CD8-positive, alpha-beta T cell (primary cell): ENCODE measurements at places on chromosomes 6 and 20.

DNA sequence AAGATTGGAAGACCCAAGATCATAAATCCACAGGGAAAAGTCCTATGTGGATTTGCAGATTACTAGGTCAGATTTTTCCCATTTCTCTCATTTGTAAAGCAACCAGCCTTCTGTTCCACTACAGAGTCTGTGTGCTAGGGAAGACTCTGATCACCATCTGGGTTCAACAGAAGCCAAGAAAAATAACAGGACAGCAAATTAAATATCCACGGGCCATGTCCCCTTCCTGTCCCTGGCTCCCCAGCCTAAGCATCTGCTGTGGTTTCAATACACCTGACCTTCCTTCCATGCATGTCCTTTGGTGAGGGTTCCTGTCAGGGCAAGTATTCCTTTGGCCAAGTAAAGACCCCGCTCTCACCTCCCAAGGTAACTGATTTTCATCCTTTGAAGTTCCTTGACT lies 558.8 kb downstream of the KIF16B start:
- no peak for DNase-seq

- DNase-seq, result no peak
Measured at GRCh38 chr6:107877968-107878367, 53.9 kb upstream of the SCML4 start.

GRCh38 chr20:41854765-41855164 lies 236.6 kb upstream of the CHD6 start:
- no peak for DNase-seq

DNA sequence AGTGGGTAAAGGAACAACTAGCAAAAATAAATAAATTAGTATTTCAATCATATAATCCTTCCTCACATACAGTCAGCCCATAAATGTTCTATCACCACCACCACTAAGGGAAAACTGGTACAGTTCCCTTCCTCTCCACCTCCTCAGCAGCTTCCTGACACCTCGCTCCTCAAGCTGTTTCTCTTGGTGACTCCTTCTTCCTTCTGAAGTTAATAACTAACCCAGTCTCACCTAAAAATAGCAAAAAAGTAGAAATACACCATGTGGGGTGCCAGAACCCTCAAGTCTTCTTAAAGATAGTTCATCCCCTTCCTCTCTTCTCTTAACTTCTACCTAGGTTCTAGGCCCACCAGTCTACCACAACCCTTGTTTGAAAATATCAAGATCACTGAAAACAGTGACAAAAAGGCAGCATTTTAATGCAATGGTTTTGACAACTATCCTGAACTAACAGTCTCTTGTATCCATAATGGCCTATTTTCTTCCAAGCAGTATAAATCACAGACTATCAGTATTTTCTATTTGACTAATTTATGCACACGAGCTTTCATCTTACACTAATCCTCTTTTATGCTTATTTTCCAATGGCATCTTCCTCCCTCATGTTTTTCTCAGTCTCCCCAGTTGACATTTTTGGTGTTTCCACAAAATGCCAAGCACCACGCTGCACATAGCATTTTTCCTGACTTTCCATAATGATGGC lies 85.5 kb downstream of the KHDC1L start:
- no peak for DNase-seq

GRCh38 chr6:113622254-113622653 lies 234.9 kb upstream of the MARCKS start:
- DNase-seq, result no peak

GRCh38 chr6:75135876-75136275 lies 70.0 kb downstream of the COL12A1 start:
- DNase-seq, result no peak

- DNase-seq, result no peak
Measured at GRCh38 chr6:164825386-164825785, 484.0 kb downstream of the C6orf118 start.

DNA sequence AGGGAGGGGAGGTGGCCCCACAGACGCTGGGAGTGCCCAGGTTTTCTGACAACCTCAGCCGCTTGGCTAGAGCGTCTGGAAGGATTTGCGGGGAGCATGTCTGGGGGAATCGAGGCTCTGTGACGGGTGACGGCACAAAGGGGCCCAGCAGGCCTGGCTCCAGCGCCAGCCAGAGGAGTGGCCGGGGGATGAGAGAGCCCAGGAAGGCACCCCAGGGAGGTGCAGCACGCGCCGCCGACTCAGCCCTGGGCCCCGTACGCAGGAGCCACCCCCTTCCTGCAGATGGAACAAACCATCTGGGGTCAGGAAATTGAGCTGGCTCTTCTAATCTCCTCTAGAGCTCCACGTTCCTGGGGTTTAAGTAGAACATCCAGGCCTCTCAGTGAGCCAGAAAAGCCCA lies 5.9 kb upstream of the SLCO4A1 start:
- no peak for DNase-seq

DNA sequence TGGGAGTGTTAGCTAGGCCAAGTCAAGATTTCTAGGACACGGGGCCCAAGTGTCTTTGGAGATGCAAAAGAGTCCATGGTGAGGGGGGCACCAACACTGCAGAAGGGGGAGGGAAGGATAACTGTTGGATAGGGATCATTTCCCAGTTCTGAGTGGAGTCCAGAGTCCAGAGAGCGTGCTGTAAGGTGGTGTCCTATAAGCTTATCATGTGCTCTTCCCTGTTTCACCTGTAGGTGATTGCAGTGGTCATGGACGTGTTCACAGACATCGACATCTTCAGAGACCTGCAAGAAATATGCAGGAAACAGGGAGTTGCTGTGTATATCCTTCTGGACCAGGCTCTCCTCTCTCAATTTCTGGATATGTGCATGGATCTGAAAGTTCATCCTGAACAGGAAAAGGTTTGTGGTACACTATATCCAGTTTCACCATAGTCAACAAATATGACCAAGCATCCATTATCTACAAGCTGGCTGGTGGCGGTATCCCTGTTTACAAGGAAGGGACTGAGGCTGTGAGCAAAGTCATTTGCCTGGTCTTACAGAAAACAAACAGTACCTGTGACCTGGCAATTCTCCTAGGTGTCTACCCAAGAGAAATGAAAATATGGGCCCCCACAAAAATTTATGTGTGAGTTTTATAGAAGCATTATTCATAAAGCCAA lies 15.6 kb downstream of the FAM83D start:
- DNase-seq, result no peak

DNA sequence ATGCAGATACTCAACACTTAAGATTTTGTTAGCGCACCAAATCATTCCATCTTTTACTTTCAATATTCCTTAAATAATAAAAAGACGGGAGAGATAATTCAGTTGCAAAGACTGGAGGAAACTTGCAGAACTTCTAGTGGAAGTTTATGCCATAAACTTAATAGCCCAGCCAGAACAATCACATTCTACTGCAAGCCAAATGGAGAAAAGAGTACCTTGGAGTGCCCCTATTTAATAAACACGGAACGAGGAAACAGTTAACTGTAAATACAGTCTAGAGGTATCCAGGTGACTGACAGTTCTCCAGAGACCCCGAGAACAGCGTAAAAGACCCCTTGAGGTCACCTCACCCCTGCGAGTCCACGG lies 635 bp downstream of the SLC35B3 start:
- no peak for DNase-seq

- DNase-seq, result no peak
Measured at GRCh38 chr6:8389036-8389818, 46.1 kb downstream of the SLC35B3 start.

DNA sequence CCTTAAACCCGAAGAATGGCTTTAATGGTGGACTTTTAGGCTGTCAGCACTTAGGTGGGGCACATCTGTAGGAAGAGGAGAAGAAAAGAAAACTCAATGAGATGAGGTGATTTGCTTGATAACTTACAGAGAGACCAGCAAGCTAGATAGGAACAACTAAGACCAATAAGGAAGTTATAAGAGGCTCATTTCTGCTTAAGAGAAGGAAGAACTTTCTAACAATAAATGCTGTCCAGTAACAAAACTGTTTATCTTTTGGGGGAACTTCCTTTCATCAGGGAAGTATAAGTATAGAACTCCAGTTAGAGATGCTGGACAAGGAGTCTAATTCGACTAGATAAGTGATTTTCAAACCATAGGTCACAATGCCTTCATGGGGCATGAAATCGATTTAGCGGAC lies 107.2 kb upstream of the SIRPA start:
- no peak for DNase-seq

- DNase-seq, result no peak
Measured at GRCh38 chr6:169046483-169047192, 207.0 kb downstream of the THBS2 start.

- no peak for DNase-seq
Measured at GRCh38 chr6:3432416-3432815, 24.4 kb downstream of the SLC22A23 start.

GRCh38 chr20:18738055-18738454 lies 75.5 kb upstream of the SCP2D1 start:
- no peak for DNase-seq

- no peak for DNase-seq
Measured at GRCh38 chr6:89413006-89413400, 930 bp upstream of the RRAGD start.

DNA sequence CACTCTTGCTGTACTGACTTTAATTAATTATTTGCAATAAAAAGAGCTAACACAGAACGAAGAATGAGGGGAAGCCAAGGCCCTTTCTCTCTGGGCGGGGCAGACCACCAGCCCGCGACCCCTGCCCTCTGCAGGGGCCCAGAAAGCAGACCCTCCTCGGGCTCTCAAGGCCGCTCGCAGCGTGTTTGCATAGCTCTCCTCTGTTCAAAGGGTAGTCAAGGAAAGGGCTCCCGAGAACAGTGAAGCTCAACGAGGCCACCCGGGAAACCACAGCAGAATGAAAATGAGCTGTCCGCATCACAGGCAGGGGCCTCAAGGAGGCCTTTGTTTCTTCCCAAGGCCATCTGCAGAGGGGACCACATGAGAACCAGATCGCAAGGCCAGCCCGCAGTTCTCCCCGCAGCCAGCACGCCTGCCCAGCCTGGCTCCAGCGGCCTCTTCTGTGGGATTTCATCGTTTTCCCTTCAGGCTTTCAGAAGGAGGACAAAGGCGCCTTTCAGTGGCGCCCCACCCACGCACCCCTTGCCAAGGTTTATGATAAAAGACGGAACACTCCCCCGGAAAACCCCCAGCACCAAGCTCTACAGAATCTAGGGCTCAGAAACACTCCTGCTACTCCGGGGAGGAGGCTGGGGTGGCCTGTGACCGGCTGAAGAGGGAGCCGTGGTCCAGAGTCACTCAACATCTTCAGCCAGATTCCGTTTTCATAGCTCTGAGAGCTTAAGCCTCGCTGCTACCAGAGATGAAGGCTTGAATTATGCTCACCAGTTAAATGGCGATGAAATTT lies 25.3 kb downstream of the ACSS1 start:
- DNase-seq, result no peak

DNA sequence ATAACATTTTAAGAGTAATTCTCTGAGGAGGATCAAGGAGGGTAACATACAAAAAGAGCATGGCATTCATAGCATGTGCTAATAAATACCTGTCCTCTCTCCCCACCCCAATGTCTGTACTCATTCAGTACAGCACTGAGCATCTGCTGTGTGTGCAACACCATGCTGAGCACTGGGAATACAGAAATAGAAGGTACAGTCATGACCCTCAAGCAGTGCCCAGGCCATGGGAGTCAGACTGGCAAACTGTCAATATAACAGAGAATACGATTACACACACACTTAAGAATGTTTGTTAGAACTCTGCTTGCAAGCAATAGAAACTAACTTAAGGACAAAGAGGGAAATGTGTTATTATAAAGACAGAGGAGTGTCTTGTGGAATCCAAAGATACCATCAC lies 24.7 kb upstream of the ZFAND3 start:
- DNase-seq, result no peak

DNA sequence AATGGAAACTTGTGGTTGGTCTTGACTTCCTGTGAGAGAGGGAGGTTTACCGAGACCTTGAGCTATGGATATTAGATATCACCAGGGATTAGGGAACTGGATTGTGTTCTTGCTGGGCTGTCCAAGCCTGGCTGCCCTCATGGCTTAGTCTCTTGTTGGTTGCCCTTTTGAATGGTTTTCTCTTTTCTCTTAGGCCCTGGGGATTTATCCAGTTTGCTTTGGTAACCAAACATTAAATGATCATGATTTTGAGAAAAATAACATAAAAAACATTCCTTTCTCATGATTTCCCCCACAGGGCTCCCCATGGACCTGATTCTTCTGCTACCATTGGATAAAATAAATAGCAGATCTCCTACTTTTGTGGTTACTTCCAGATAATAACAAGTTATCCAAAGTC lies 306.4 kb upstream of the RNF217 start:
- no peak for DNase-seq

DNA sequence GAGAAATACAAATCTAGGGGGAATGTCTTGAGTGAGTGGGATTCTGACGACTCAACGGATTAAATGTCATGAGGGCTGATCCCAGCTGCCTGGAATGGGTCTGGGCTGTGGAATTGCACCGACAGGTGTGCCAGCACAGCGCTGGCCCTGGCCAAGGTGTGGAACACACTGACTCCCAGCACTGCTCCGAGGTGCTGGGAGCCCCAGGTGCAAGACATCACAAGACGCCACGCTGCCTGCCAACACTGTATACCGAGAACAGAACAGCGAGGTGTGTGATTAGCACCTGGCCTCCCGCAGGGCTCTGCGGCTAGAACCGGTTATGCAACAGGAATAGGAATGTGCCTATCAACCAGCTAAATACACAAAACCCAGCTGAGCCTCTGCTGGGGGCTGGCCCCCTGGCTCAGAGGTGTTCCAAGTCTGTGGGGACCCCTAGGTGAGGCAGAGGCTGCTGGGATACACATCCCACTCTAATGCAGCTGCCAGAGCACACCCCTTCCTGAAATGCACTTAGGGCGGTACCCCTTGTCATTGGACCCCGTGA lies 24.8 kb upstream of the APMAP start:
- no peak for DNase-seq

DNA sequence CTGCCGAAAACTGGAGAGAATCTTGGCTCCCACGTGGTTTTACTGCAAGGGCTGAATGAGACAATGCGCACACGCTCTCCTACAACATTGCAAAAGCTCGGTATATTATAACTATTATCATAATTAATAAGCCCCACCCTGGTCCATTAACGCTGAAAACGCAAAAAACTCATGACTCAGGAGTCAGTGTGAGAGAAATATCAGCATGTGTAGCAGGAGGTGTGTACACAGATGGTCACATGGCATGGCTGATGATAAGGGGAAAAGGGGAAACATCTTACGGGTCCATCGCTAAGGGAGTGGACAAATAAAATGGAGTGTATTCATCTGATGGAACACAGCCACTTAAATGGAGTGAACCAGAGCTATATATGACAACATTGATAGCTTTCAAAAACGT lies 29.2 kb downstream of the CDH22 start:
- DNase-seq, result no peak

GRCh38 chr6:139625998-139626975 lies 251.8 kb upstream of the CITED2 start:
- DNase-seq, result no peak

DNA sequence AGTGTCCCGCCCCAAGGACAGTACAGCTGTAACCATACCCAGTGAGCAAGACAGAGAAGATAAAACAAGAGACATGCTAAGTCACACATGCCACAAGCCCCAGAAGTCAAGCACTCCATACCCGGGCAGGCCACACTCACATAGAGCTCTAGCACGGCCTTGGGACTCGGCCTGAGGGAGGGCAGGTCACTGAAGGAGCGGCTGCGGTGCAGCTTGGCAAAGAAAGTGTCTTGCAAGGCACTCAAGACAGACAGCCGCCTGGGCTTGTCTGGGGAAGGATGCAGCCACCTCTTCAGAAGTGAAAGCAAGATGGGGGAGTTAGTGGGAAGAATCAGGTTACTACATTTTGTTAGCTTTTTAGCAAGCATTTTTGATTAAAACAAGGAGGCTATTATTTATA lies 48.7 kb upstream of the ARMH2 start:
- no peak for DNase-seq
